ENCODE measurements at places on chromosomes 7 and 10.

DNA sequence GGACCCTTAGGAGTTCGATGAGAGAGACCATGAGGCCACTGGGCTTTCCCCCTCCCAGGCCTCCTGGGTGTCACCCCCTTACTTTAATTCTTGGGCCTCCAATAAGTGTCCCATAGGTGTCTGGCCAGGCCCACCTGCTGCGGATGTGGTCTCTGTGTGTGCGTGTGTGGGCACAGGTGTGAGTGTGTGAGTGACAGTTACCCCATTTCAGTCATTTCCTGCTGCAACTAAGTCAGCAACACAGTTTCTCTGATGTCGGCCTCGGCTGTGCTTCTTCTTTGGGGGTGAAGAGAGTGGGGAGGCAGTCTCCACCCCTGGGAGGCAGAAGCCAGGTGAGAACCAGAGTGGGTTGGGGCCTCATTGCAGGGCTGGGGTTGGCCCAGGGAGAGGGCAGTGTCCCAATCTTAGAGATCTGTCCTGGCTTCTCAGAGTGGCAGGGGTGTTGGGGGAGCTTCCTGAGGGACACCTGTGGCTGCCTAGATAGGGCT lies 1.5 kb downstream of the PVRIG start:
- DNase-seq: peak; percentile 30

DNA sequence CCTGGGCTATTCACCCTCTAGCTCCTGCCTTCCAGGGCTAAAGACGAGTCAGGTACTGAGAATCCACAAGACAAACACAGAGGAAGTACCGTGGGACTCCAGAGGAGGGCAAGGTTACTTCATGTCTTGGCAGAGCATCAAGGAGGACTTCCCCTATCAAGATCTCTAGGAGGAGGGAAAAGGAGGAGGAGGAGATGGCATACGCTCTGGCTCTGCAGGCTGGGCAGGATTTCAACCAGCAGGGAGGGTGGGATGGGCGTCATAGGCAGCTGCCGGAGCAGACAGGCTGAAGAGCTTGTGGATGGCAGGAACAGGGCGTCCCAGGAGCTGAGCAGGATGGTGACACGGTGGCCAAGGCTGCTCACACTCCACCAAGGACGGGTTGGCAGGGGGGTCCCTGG lies 21.3 kb downstream of the MDH2 start:
- no peak for DNase-seq

DNA sequence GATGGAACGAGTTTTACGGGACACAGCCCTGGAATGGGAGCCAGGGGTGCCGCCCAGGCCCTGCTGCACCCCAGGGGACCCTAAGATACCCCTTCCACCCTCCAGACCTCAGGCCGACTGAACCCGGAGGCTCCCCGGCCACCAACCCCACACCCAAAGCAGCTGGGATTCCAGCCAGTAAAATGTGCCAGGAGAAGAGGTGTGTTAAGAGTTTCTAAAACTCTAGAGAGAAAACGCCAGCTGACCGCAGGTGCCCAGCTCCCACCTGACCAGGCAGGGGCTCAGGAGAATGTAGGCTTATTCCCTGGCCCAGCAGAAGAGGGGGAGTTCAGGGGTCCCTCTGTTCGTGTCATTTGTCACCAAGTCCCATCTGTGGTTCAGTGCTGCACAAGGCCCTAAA lies 17.5 kb downstream of the NUDT1 start:
- no peak for DNase-seq

DNA sequence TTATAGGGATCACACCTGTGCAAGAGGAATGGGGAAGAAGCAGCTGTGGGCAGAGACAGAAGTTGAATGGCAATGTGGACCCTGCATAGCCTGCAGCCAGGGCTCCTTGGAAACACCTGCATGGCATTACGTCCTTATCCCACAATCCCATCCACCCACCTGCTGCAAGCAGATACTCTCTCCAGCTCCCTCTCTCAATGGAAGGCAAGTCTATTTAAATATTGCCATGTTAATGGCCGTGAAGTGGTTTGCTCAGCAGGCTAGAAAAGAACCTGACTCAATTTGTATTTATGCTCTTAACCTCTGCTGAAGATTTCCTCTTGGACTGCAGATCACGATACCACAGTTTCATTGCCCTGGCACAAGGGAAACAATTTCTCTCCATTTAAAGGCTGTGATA lies 417.0 kb downstream of the TYW1 start:
- DNase-seq: no peak

GRCh38 chr7:14999331-14999730 lies 96.8 kb upstream of the DGKB start:
- no peak for DNase-seq

GRCh38 chr10:22229802-22230157 lies 12.0 kb upstream of the EBLN1 start:
- DNase-seq: no peak

DNA sequence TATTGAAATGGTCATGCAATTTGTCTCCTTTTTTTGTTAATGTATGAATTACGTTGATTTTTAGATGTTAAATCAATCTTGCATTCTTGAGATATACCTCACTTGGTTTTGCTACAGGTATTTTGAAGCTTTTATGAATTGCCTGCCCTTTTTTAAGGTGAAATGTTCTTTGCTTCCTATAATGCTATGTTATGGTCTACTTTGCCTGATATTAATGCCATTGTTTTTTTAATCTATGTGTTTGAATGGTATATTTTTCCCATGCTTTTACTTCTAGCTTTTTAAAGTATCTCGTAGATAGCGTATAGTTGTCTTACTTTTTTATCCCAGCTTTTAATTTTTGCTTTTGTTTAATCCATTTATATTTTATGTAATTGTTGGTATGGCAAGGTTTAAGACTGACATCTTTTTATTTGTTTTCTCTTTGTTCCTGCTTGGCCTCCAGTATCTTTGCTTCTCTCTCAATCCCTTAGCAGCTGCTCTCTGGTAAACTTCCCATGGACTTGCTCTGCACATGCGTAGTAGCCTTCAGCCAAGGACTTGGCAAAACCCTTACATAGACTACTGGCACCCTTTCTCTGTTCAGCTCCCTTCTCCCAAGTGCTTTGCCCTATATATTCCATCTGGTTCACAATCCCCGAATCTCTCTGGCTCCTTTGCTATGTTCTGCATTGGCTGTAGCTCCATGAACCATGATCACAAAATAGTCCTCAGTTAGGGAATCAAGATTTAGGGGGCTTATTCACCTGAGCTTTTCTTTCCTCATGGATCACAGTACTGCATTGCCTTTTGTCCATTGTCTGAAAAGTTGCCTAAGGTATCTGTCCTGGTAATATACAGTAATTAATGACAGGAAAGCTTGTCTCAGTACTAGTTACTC lies 8.4 kb downstream of the TRIM24 start:
- DNase-seq: no peak

DNA sequence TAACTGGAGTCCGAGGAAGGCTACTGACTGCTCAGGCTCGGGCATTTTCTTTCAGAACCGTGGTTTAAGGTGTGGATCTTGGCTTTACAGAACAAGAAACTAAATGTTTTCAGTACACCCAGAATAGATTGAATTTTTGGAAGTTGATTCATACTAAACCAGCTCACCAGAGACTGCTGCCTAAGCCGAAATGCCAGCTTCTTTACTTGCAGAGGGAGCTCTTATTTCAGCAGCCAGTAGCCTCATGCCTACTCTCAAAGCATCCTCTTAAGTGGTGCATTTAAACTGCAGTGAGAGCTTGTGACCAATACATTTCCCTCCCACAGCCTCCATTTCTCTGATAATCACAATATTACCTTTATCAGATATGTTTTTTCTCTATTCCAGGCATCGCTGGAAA lies 615.1 kb downstream of the SUGCT start:
- no peak for DNase-seq

DNA sequence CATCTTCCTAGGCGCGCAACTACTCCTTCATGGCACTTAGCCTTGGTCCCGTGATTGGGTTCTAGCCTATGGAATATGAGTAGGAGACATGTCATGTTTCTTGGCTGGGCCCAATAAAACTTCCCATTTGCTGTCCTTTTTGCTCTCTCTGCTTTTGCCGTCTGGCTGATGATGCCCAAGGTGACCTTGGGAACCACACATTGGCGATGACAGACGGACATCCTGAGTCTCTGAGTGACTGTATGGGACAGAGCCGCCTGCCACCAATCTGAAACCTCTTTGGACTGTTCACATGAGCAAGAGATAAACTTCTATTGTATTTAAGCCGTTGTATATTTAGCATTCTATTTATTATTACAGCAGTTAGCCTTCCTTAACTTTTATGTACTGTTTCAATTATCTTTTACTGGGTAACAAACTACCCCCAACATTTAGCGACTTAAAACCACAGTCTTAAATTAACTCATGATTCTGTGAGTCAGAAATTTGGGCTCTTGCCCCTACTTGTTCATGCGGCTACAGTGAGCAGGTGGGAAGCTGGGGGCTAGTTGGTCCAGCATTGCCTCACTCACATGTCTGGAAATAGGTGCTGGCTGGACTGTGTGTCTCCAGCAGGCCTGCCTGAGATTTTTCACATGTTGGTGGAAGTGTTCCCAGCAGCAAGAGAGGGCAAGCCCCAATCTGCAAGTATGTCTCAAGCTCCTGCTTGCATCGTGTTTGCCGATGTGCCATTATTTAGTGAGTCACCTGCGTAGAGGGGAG lies 71.7 kb downstream of the NOD1 start:
- DNase-seq: no peak

- DNase-seq: no peak
Observed at GRCh38 chr7:83105063-83105462, 57.6 kb downstream of the PCLO start.

DNA sequence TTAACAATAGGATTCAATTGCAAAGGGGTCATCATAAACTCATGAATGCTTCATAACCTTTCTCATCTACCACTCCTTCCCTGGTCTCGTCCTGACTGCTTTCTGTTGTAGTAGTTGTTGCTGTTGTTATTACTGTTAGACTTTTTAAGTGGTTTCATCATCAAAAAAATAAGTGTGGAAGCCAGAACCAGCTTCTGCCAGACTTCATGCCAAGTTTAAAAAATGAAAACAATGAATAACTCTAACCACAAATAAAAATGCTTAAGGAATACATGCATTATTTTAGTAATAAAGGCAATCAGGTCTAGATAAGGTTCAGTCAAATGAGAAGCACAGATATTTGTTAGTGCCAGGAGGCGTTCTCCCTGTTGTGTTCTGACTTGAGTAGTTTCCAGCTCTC lies 85.4 kb downstream of the PCLO start:
- no peak for DNase-seq

DNA sequence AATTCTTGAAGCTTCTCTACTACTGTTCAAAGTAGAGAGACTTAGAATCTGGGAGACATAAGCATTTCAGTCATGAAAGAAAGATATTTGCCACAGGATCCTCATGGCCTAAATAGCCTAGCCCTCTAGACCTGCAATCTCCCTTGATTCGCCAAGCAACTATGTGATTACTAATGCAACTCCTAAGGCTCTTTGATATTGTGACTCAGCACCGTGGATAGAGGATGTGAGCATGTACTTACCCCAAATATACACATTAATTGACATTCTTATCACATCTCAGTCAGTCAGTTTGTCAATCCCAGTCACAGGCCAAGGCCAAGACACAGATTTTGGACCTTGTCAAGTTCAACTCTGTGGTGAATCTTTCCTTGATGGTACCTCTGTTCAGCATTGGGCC lies 42.6 kb downstream of the GPR37 start:
- no peak for DNase-seq
